ENCODE measurements at places on chromosomes 12 and 14.

DNA sequence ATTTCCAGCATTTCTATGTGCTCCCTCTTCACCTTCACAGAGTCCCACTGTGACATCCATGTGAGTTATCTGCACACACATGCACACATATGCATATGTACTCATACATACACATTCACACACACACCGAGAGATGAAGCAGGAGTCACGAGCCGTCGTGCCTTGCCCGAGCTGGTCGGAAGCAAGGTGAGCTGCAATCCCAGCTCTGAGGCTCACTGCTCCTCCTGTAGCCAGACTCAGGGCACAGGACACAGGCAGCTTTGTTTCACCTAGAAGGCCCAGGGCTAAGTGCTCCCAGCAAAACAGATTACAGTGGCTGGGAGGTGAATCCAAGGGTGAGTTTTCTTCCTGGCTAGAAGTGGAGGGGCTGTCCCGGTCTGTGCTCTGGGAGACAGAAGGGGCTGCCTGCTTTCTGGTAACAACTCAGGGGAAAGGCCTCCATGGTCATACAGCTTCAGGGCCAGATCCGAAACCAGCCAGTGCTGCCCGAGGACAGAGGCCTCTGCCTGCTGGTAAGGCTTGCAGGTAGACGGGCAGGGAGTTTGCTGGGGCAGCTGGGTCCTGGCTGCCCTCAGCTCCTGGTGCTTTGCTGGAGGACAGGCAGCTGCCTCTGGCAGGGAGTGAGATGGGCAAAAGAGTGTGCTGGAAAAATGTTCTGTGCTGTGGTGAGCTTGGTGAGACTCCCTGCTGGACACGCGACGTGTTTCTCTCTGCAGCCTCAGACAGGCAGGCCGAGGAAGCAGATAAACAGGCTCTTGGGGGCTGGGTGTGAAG, 123.7 kb downstream of the CRACR2A start:
- DNase-seq: no peak

GRCh38 chr12:10186299-10186698, 7.5 kb downstream of the TMEM52B start:
- DNase-seq: no peak

DNA sequence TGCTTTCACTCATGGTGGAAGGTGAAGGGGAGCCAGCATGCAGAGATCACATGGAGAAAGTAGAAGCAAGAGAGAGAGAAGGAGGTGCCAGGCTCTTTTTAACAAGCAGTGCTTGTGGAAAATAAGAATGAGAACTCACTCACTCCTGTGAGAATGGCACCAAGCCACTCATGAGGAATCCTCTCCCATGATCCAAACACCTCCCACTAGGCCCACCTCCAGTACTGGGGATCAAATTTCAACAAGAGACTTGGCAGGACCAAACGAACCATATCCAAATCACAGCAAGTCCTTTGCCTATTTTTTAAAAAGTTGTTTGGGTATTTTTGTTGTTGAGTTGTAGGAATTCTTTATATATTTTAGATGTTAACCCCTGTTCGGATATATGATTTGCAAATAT, 245.9 kb upstream of the ARID2 start:
- no peak for DNase-seq

DNA sequence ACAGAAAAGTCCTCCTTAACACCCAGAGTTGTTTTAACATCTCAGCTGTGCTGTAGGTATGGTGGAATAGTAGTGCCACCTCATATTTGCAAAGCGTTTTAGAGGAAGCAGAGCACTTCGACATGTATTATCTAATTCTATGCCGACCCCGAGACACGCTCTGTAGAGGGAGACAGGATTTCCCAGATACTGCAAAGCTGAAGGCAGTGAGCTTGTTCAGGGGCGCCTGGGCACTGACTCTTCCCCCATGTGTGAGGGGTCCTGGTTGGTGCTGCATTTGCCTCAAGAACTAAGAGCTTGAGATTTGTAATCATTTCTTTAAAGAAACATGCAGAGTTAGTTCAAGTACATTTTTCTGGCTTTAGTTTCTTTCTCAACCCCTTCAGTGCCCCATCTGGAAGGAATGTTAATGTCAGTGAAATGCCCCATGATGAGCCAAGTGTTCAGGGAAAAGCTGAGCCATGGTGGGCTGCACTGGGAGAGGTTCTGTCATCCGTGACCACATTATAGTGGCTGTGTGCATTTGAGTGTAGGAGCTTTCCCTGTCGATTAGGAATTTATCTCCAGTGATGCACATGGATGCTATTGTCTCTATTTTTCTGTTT, 66.3 kb downstream of the MBIP start:
- no peak for DNase-seq

GRCh38 chr12:108029051-108029835, 99.8 kb upstream of the WSCD2 start:
- no peak for DNase-seq

- DNase-seq: no peak
These were observed 366.0 kb downstream of the ZFP36L1 start for GRCh38 chr14:68426661-68427549.

DNA sequence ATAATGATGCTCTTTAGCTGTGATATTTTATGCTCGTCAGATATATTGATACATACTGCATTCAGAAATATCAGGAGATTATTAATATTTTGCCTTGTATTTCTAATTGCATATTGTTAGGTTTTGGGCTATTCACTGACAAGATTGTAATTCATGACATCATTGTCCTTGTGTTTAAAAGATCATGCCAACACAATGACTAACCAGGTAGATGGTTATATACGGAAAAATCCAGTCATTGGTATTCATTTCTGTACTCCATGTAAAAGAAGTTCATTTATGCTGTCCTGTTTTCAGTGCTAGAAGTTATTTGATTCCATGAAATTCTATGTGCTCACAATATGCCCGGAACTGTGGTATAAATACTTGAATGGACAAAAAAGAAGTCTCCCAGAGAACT, 107.5 kb downstream of the KITLG start:
- DNase-seq: no peak

- DNase-seq: peak; percentile 8
These were observed 215.4 kb downstream of the SLC41A2 start for GRCh38 chr12:104742551-104743201.

DNA sequence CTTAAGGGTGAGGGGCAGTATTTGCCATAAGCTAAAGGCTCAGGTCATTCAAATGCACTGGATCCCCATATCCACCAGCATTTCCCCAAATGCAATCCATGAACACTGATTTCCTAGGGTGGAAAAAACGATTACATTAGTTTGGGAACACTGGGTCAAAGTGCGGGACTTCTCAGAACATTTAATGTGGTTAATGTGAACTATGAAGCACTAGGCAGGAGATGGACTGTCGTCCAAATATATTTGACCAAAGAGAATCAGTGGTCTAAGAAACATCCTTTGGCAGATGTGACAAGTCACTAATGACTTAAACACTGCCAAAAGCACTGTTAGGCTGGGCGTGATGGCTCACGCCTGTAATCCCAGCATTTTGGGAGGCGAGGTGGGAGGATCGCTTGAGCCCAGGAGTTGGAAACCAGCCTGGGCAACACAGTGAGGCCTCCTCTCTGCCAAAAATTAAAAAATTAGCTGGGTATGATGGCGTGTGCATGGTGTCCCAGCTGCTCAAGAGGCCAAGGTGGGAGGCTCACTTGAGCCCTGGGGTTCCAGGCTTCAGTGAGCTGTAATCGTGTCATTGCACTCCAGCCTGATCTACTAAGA, 205.4 kb downstream of the CALM1 start:
- DNase-seq: no peak

GRCh38 chr14:103708750-103709187, 6.5 kb downstream of the XRCC3 start:
- DNase-seq: no peak

GRCh38 chr14:52220924-52221811, 46.3 kb upstream of the PTGDR start:
- no peak for DNase-seq

- DNase-seq: no peak
These were observed 105.2 kb upstream of the SYT1 start for GRCh38 chr12:78759367-78759766.

GRCh38 chr12:26896913-26897312, 40.9 kb downstream of the INTS13 start:
- DNase-seq: no peak

DNA sequence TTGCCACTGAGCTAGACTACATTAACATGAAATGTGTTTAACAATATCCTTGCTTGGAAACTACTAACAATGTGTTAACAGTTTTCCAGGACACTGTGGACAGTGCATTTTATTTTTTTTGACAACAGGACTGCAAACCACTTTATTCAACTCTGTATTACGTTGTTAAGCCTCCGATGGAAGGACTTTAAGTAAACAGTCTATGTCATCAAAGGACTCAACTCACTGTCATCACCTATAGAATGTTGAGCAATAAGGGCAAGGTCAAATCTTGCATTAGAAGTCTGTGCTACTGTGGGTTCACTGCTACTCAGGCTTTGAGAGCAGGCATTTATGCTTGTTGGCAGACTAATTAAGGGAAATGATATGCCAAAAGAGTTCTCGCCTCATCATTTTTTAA, 483.7 kb downstream of the FLRT2 start:
- peak; percentile 1 for DNase-seq

GRCh38 chr12:27907766-27908165, 64.8 kb downstream of the PTHLH start:
- DNase-seq: no peak

- DNase-seq: no peak
These were observed 48.9 kb downstream of the TRAF3 start for GRCh38 chr14:102826161-102826560.

- peak; percentile 82 for DNase-seq
These were observed 46.6 kb downstream of the SMIM41 start for GRCh38 chr12:52126050-52126604.

DNA sequence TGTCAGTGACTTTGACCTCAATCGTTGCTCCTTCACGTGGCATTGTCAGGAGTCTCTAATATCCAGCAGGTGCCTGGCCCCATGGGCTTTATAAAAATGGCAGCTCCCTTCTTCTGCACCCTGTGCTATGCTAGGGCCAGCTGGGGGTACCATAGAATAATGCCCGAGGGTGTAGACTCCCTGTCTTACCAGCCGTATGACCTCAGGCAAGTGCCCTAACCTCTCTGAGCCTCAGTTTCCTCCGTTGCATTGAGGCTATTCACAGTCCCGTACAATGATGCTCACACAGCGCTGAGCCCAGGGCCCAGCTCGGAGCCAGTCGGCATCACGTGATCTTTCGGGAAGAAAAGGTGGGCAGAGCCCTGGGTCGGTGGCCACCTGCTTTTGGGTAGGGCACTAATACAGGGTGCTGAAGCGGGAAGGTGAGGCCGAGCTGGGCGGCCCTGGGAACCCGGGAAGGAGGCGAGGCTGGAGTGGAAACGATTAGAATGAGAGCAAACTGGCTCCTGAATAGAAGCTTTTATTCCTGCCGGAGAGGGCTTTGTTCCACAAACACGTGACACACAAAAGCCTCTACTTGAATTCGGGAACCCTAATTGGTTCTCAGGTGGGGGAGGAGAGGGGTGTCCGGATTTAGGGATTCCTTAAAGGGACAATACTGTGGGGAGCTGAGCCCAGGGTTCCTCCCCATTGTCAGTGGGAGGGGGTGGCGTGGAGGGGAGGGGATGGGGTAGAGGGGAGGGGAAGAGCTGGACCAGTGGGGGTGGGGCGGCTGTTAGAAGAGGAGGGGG, 19.9 kb upstream of the MSI1 start:
- peak; percentile 75 for DNase-seq

- DNase-seq: no peak
These were observed 470.3 kb downstream of the FOXG1 start for GRCh38 chr14:29236848-29237247.

DNA sequence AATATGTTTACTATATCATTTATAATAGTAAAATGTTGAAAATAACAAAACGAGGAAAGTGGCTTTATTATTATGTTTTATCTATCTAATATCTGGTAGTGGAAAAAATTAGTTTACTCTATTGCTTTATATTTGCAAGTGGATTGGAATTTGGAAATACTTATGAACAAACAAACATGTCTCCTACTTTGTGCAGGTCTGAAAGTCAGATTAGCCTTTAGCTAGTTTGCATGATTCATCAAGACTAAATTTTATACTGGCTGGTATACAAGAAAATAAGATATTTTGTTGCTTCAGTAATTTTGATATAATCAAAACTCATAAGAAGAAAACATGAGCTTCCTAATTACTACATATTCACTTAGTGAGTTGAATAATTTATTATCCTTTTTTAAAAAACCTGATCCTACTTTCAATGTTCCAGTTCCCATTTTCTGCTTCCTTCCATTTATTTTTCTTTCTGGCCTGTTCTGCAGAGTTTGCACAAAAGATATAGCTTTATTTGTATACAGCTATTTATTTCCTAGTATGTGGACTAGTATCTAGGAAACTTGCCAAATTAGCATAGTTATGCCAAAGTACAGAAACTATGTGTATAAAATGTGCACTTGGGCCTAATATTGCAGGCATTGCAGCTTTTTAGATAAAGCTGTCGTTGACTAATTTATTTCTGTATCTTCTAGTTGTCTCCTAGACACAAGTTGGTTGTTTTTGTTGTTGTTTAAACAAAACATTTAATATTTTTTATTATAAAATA, 122.0 kb downstream of the AKAP6 start:
- no peak for DNase-seq

GRCh38 chr14:23351681-23352505, 794 bp downstream of the SLC22A17 start:
- DNase-seq: peak; percentile 40

GRCh38 chr14:23449314-23449713, 13.9 kb upstream of the MYH7 start:
- DNase-seq: no peak

DNA sequence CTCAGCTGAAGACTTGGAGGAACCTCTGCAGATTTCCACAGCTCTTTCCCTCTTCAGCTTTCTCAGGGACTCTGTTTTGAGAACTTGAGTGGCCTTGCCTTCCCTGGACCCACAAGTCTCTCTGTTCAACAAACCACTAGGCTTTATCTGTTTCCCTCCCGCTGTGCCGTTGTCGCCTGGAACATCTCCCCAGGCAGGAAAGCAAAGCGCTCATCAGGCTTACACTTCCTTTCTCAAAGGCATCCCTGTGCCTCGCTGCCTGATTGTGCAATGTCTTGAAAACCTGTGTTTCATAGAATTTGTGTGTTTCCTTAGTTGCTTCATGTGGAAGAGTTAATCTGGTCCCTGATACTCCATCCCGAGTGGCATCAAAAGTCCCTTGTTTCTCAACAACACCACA, 64.1 kb downstream of the PPM1A start:
- no peak for DNase-seq

DNA sequence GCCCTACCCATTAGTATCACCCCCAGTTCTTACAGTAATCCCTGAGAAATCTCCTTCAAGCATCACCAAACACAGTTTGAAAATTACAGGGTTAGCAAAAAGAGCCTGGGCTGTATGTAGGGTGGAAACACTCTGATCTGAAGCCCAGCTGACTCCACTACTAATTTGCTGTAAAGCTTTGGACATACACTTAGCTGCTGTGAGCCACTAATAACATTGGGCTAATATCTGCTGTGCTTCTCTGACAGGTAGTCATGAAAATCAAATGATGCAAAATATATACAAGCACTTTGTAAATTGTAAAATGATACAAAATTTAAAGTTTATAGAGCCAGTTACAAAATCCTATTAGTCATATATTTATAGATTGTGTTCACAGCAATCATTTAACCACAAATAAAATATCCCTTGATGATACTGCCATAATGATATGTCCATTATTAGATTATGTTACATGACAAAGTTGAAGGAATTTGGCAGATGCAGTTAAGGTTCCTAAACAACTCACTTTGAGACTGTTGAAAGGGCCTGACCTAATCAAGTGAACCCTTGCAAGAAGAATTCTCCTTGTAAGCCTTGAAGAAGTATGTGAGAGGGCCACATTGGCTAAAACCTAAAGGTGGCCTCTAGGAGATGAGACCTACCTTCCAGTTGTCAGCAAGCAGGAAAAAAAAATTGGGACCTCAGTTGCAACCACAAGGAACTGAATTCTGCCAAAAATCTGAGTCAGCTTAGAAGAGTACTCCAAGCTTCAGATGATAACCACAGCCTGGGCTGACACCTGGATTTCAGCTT, 19.0 kb downstream of the TWF1 start:
- no peak for DNase-seq

Measured in NCI-H146 (cell line).